ENCODE measurements at places on chromosomes 16 and 17.

GRCh38 chr17:21689604-21690003 is 2.7 kb upstream of the KCNJ18 start:
- no peak for DNase-seq

DNA sequence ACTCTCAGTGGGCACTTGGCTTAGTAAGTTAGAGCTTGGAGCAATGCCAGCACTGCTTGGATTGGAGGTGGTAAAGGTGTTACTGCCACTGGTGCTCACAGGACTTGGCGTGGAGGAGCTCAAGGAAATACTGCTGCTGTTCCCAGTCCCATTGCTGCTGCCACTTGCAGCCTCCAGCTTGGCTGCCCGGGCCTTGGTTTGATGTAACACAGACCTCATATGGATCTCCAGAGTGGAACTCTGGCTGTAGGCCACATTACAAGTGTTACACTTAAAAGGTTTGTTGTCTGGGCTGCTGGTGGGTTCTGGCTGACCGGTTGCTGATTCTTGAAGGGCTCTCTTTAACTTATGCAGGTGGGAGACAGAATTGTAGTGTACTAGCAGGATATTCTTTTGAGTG is 250.3 kb downstream of the ZFHX3 start:
- DNase-seq: no peak

- no peak for DNase-seq
Measured at GRCh38 chr17:58312021-58312630, 16.5 kb downstream of the TSPOAP1 start.

- DNase-seq: no peak
Measured at GRCh38 chr17:54888981-54889380, 11.7 kb upstream of the TOM1L1 start.

GRCh38 chr16:88467541-88467944 is 14.5 kb downstream of the ZFPM1 start:
- DNase-seq: no peak

DNA sequence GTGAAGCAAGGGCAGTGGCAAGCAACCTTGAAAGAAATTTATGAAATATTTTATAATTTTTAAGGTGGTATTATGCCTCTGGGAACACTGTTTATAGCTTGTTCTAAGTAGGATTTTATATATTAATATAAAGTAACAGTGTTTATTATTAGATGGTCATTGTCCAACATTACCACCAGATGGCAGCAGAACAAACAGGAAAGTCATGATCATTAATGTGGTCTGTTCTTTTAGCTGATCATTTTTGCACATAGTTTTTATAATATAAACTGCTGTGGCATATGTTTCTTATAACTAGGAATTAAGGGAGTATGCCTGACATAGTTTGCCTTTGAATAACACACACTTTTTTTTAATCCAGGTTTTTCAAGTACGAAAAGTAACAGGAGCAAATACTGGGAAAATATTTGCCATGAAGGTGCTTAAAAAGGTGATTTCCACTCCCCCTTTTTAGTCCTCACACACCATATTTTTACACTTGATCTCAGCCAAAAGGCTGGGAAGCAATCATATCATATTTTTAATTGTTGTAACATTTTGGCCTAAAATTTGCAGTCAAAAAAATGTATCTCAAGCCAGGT is 21.4 kb downstream of the RPS6KB1 start:
- DNase-seq: no peak

DNA sequence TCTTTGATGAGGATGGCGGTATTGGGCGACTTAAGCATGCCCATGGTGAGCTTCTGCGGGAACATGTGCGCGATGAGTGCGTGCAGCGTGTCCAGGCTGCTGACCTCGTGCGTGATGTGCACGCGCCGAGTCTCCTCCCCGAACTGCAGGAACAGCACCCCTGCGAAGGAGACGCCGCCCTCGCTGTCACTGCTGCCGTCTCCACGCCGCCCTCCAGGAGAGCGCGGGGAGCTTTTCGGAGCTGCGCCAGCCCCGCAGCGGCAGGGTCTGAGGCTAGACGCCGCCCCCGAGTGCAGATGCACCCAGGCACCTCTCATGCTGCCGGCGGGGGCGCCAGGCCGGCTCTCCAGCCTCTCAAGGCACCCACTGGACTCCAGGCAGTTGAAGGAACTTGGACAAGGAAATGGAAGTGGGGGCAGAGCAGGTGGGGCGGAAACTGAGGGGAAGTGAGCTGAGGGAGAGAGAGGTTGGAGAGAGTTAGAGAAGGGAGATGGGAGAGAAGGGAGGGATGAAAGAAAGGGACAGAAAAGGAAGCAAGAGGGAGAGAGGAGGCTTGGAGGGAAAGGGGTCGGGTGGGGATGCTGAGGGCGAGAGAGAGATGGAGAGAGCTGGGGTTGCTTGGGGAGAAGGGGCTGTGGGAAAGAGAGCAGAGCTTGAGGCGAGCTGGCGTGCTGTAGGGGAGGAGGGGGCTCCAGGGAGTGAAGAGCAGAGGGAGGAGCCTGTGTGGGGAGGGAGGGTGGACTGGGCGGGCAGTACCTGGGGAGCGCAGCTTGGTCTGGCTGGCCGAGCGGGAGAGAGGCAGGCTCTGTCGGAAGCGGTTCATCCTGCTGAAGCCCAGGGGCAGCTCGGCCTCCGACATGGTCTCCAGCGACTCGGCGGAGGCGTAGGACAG is 42.1 kb downstream of the SRCIN1 start:
- no peak for DNase-seq

GRCh38 chr16:70770626-70771552 is 30.1 kb downstream of the VAC14 start:
- DNase-seq: peak; percentile 3

- DNase-seq: no peak
Measured at GRCh38 chr16:6112700-6113099, 1015.1 kb upstream of the EEF2KMT start.

GRCh38 chr17:34420254-34420766 is 57.3 kb upstream of the CCL1 start:
- peak; percentile 33 for DNase-seq

- DNase-seq: no peak
Measured at GRCh38 chr17:77840513-77841165, 117.9 kb upstream of the TNRC6C start.

- no peak for DNase-seq
Measured at GRCh38 chr17:2023256-2023655, 1.9 kb downstream of the RTN4RL1 start.

DNA sequence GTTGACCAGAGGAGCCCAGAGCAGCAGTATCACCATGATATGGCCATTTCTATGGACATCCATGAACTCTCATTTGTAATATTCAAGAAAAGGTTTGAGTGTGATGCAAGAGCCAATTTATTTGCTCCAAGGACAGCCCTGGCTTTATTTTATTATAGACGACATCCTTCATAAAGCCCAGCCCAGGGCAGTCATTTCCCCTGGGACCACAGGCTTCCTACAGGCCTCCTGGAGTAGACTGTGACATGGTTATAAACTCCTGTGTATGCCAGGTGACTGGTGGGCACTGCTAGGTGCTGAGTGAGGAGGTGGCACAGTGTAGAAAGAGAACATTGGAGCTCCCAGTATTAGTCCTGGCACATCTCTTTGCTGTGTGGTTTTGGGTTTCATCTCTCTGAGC is 120.9 kb downstream of the UTP18 start:
- no peak for DNase-seq

- no peak for DNase-seq
Measured at GRCh38 chr17:1228781-1229348, 41.4 kb upstream of the BHLHA9 start.

- no peak for DNase-seq
Measured at GRCh38 chr16:66979011-66979717, 9.2 kb upstream of the CES4A start.

DNA sequence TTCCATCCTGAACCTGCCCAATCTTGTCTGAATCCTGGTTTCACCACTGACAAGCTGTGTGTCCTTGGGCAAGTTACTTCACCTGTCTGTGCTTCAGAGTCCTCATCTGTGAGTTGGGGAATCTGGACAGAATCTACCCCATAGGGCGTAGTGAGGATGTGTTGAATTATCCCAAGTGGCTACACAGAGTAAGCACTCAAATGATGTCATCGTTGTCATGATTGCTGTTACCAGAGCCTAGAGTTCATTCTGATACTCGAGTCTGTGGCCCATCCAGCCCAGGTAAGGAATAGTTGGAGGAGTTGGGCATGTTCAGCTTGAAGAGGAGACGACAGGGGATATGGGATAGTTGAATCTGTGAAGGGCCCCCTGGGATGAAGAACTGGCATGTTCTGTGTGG is 45.9 kb downstream of the MAPT start:
- DNase-seq: no peak

DNA sequence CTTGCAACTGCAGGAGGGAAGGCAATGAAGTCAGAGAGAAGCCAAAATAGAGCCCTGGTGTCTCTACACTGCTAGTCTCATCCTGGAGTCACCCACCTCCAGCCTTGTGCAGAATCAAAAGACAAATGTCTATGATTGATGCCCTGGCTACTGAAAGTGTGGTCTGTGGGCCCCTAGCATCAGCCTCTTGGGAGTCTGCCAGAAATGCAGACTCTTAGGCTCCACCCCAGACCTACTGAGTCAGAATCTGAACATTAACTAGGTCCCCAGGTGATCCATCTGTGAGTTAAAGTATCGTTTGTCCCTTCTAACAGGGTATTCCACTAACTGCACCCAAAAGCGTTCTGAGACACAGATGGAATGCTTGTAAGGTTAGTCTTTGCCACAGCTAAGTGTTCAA is 21.2 kb downstream of the EARS2 start:
- DNase-seq: no peak

GRCh38 chr17:31156326-31156725 is 61.5 kb downstream of the NF1 start:
- no peak for DNase-seq

- DNase-seq: no peak
Measured at GRCh38 chr17:12365805-12366204, 299.9 kb upstream of the MYOCD start.

GRCh38 chr17:73401911-73402310 is 90.1 kb upstream of the CDC42EP4 start:
- no peak for DNase-seq

DNA sequence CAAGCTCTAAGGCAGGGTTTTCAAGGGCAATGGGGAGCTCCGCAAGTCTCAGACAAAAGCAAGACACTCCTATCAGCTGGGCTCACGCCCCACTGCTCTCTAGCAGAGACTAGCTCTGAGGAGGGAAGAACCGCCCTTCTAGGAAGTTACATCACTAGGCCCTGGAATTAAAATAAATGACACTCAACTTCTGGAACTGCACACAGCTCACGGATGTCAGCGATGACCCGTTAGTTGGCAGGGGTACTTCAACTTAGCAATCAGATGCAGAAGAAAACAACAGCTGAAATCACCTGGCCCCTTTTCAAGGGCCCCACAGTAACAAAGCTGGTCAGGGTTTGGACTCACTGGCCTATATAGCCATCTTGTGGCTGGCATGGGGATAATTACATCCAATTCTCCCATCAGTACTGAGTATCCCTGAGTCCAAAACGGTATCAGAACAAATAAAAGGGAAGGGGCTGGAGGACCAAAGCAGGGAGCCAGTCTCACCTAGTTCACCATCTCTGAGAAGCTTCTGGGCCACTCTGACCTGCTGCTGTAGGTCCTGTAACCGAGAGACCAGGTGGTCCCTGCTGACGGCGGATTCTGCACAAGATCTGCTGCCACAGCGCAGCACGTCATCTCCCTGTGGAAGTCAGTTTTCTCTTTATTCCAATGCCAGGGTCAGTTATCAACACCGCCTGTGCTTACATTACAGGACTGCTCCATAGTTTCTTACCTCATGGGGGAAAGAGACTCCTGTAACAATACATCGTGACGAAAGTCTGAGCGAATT is 22.2 kb downstream of the SERPINF1 start:
- DNase-seq: no peak

DNA sequence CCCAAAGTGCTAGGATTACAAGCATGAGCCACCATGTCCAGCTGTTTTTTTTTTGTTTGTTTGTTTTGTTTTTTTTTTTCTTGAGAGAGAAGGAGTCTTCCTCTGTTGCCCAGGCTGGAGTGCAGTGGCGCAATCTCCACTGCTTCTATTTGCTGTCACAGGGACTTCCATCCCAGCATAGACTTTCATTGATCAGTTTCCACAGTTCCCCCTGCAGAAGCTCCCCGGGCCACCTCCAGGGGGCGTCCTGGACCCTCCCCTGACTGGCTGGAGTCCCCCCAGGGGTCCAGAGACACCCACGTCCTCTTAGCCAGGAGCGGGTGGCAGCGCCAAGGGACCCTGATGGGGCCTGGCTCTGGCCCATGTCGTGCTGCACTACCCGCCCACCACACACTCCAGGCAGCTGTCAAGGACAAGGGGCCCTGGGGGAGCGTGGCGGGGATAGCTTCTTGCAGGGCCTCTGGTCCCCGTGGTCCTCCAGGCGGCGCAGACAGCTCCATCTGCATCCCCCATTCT is 3.1 kb upstream of the NPW start:
- no peak for DNase-seq

DNA sequence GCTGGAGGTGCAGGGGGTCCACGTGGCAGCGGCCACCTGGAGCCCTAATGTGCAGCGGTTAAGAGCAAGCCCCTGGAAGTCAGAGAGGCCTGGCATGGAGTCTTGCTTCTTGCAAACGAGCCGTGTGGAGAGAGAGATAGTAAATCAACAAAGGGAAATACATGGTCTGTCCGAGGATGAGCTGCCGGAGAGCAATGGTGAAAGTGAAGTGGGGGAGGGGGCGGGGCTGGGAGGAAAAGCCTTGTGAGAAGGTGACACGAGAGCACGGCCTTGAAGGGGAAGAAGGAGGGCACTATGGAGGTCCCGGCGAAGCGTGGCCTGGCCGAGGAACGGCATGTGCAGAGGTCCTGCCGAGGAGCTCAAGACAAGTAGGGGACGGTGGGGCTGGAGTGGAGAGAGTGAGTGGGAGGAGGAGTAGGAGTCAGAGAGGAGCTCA is 6.0 kb upstream of the SERPINF1 start:
- DNase-seq: no peak

DNA sequence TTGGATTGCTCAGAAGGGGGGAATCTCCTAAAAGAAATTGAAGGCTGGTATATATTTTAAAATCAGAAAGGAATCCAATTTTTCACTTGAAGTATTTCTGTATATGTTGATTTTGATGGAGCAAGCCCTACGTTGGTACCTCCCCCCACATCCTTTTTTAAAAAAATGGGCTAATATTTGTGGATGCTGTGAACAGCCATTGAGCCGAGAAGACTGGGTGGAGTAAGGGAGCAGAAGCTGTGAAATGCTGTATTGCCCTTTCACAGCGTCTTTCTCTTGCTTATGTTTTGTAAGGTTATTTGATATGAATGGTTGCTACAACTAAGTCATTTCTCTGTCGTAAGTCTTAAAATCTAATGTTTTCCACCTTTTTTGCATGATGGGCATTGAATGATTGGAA is 2.3 kb downstream of the PAFAH1B1 start:
- no peak for DNase-seq

- no peak for DNase-seq
Measured at GRCh38 chr17:68468334-68468733, 11.0 kb upstream of the WIPI1 start.

- DNase-seq: no peak
Measured at GRCh38 chr16:57797216-57797525, 5.1 kb downstream of the KIFC3 start.

- DNase-seq: no peak
Measured at GRCh38 chr17:15431766-15432165, 35.7 kb downstream of the CDRT4 start.

DNA sequence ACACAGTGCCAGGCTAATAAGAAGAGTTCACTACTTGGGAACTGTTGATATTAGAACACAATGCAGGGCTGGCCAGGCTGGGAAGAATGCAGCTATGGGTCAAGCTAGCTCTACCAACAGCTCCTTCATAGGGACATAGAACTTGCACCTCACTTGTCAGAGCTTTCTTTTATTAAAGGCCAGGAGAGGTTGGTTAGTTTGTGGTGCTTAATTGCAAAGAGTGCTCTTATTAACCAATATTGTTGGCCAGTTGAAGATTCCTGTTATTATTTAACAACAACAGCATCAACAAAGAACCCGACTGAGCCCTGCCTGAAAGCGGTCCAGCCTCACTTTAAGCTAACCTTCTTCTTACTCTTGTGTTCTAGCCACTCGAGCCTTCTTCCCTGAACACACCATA is 43.4 kb upstream of the ANKFN1 start:
- no peak for DNase-seq

Data from activated T-helper 1 cell treated with Interleukin-2 at 50 U/mL for 16 hours (primary cell).